B cell (primary cell): ENCODE measurements at places on chromosomes 12 and 14. TPM values are rescaled to one million over a fixed set of nuclear protein-coding genes. Genes with fewer than 3 reads are reported as not detected.

DNA sequence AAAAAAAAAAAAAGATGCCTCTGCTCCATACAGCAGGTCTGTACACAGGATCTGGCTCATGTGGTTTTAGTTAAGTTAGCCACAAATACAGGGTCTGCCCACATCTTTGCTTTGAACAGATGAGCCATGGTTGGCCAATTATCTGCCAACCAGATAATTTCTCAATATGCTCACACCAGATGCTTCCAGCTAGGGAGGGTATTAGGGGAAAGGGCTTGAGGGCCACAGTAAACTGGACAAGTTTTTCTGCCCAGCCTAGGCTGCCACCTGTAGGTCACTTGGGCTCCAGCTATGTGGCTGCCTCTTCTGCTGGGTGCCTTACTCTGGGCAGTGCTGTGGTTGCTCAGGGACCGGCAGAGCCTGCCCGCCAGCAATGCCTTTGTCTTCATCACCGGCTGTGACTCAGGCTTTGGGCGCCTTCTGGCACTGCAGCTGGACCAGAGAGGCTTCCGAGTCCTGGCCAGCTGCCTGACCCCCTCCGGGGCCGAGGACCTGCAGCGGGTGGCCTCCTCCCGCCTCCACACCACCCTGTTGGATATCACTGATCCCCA lies 776 bp downstream of the RDH5 start:
- no peak for DNase-seq
- H3K27me3 ChIP-seq = no peaks in the 10 kb centered on the region
- H3K36me3 ChIP-seq = peaks cover 35% of the 10 kb centered on the region
- H3K4me3 ChIP-seq = no peak overlapping the region
- H3K4me1 ChIP-seq = peaks cover 14% of the 10 kb centered on the region
- no peak overlapping the region for H3K27ac ChIP-seq

Gene PLEKHG7
- 23.2 and 26.7 TPM in 2 replicates for total RNA-seq

GRCh38 chr12:28268608-28269229 lies 78.5 kb downstream of the CCDC91 start:
- H3K36me3 ChIP-seq = peaks cover 6% of the 10 kb centered on the region
- no peak overlapping the region for H3K4me3 ChIP-seq
- no peaks in the 10 kb centered on the region for H3K27me3 ChIP-seq
- H3K4me1 ChIP-seq = no peaks in the 10 kb centered on the region
- H3K27ac ChIP-seq = no peak overlapping the region

GRCh38 chr12:58359084-58359483 lies 417.7 kb downstream of the ATP23 start:
- no peaks in the 10 kb centered on the region for H3K4me1 ChIP-seq
- no peak overlapping the region for H3K27ac ChIP-seq
- H3K36me3 ChIP-seq = no peaks in the 10 kb centered on the region
- H3K27me3 ChIP-seq = no peaks in the 10 kb centered on the region

DNA sequence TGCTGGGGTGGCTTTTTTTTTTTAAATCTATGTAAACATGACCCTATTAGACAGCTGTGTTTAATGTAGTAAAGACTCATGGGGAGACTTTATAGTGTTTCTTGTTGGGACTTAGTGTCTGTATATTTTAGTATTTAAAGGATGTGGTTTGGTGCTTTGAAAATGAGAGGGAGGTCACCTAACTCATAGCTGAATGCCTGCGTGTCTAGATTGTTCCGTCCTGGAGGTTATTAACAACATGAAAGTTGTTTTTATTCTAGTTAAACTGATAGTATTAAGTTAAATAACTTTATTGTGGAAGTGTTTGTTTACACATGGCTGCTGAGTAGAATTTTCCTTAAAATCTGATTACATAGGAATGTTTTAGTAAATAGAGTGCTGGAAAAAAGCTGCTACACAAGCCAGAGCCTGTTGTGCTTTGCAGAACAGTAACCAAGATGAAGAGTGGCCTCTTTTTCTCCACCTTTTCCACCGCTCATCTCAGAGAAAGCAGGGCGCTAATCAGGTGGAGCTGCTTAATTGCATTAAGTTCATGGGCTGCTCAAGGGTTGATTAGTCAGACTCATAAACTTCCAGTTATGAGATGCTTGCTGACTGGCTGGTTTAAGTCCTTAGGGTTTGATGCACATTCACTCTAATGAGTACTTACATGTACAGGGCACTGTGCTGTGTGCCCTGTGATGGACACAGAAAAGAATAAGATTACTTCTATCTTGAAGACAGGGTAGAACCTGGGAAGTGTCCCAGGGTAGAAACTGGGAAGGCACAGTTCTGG lies 62.7 kb downstream of the FBXO34 start:
- no peak for DNase-seq
- H3K36me3 ChIP-seq = no peaks in the 10 kb centered on the region
- no peak overlapping the region for H3K4me3 ChIP-seq
- H3K4me1 ChIP-seq = peaks cover 30% of the 10 kb centered on the region

- H3K36me3 ChIP-seq = no peaks in the 10 kb centered on the region
- no peaks in the 10 kb centered on the region for H3K4me1 ChIP-seq
- H3K27ac ChIP-seq = no peak overlapping the region
- DNase-seq = no peak
These were observed 67.3 kb downstream of the HSPB8 start for GRCh38 chr12:119245904-119246494.

DNA sequence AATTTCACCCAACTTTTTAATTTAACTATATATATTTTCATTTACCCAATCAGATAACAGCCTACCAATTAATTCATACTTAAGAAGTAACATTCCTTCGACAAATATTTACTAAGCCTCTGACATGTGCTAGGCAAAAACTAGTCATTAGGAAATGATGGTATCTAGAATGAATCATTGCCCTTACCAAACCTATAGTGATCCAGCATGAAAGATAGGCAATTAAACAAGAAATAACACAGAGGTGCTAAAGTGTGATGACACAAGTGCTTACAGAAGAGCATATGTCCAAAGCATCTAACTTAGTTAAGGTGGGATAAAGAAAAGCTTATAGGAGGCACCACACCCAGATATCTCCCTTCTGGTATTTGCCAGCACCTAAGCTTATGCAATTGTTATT lies 166.5 kb upstream of the RASSF8 start:
- H3K4me3 ChIP-seq = no peak overlapping the region
- H3K4me1 ChIP-seq = no peaks in the 10 kb centered on the region
- H3K36me3 ChIP-seq = no peaks in the 10 kb centered on the region
- no peaks in the 10 kb centered on the region for H3K27me3 ChIP-seq

- H3K27me3 ChIP-seq = no peaks in the 10 kb centered on the region
- H3K4me3 ChIP-seq = no peak overlapping the region
- no peak overlapping the region for H3K27ac ChIP-seq
- no peaks in the 10 kb centered on the region for H3K36me3 ChIP-seq
- no peaks in the 10 kb centered on the region for H3K4me1 ChIP-seq
These were observed 128.3 kb downstream of the ST8SIA1 start for GRCh38 chr12:22206111-22206728.

Gene DDN
- 0.10 and 0.15 TPM in 2 replicates for total RNA-seq

DNA sequence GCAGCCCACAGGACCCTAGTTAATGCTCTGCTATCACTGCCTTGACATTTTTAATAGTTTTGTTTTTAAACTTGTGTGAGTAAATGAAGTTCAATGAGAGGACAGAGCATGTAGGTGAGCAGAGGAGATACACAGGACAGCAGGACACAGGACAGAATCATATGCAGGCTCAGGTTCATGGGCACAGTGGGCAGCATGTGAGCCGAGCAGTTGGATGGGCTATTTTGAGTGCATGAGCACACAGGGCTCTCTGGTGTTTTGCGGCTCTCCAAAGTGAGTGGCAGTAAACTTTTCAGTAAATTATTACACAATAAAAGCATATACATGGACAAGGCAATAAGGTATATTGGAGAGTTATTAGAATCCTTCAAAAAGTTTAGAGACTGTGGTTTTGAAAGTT lies 189.7 kb upstream of the OR4E1 start:
- H3K4me3 ChIP-seq = no peak overlapping the region
- no peak for DNase-seq
- no peaks in the 10 kb centered on the region for H3K4me1 ChIP-seq
- H3K36me3 ChIP-seq = no peaks in the 10 kb centered on the region
- no peak overlapping the region for H3K27ac ChIP-seq

DNA sequence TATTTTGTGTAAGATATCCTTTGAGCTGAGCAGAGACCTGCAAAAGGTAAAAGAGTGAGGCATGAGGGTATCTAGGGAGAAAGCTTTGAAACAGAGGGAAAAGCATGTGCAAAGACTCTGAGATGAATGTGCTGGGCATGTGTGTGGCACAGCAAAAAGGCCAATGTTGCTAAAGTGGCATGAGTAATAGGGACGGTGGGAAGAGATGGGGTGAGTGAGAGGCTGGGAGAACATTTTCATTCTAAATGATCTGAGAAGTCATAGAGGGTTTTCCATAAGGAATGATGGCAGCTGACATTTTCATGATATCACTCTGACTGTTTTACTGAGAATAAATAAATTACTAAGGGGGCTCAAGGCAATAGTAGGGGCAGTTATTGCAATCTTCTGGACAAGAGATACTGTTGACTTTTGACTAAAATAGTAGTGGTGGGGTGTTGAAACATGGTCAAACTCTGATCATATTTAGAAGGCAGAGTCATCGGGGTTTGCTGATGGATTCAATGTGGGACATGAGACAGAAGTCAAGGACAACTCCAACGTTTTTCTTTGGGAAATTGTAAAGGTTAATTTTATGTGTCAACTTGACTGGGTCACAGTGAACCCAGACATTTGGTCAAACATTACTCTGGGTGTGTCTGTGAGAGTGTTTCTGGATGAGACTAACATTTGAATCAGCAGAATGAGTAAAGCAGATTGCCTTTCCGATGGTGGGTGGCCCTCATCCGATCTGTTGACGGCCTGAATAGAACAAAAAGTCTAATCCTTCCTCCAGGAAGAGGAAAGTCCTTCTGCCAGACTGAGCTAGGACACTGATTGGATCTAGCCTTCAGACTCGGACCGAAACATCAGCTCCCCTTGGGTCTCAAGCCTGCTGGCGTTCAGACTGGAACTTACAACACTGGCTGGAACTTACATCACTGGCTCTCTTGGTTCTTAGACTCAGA lies 193.9 kb upstream of the PLXNC1 start:
- no peak overlapping the region for H3K4me3 ChIP-seq
- H3K36me3 ChIP-seq = no peaks in the 10 kb centered on the region
- H3K27me3 ChIP-seq = no peaks in the 10 kb centered on the region
- H3K4me1 ChIP-seq = no peaks in the 10 kb centered on the region
- no peak for DNase-seq

DNA sequence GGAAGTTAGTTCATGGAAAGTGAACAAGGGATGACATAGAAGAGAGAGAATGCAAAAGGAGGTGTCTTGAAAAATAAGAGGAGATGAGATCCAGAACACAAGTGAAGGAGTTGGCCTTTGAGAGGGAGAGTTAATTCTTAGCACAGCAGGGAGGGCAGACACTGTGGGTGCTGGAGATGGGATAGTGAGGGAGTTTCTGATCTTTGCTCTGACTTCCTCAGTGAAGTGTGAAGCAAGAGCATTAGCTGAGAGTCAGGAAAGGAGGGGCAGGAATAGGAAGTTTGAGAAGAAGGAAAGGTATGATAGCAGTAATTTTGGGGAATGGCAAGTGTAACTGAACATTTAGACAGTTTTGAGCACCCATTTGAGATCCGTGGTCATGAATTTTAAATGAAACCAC lies 75.8 kb upstream of the COCH start:
- H3K4me1 ChIP-seq = no peaks in the 10 kb centered on the region
- H3K36me3 ChIP-seq = no peaks in the 10 kb centered on the region
- no peak overlapping the region for H3K4me3 ChIP-seq
- no peak overlapping the region for H3K27ac ChIP-seq
- H3K27me3 ChIP-seq = no peaks in the 10 kb centered on the region

DNA sequence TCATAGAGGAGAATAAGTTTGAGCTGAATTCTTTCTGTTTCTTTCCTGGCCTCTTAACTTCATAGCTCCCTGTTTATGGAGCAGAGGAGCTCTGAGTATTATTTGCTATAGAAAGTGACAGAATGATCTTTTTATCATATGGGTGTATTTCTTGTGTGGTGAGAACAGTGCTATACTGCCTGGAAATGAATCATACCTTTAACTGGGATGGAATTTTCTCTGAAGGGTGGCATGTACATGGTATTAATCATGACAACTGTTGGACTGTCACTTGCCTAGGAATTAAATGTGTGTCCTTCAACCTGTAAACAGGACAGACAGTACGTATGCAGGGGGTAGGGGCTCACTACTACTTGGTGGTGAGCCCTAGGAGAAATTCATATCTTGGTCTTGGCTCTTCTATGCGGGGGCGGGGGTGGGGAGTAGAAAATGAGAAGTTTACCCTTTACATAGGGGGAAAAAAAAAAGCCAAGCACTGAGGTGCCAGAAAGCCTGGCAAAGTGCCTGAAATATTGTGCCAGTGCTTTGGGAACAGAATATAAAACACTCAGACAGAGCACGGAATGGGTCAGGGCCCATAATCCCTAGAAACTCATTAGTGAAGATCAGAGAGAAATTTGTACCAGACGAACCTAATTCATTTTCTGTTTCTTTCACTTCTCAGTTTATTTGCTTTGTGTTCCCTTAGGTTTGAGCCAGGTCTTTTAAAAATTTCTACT lies 33.8 kb downstream of the ARMH4 start:
- no peak overlapping the region for H3K4me3 ChIP-seq
- H3K27ac ChIP-seq = no peak overlapping the region

DNA sequence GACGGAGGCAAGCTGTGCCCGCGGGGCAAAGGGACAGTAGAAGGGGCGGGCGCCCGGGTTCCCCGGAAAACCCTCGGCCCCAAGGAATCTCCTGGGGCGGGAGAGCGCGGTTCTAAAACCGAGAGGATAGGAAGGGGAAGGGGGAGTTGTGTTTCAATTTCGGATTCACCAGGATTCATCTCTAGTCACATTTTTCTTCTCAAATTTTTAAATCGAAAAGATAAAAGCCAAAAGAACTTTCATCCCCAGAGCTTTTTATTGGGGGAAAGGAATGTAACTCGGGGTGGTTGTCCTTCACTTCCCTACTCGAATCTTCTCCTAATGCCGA lies 1.4 kb downstream of the BMP4 start:
- H3K27ac ChIP-seq = no peak overlapping the region
- H3K36me3 ChIP-seq = no peaks in the 10 kb centered on the region
- peaks cover 32% of the 10 kb centered on the region for H3K27me3 ChIP-seq
- H3K4me3 ChIP-seq = no peak overlapping the region
- no peak for DNase-seq

GRCh38 chr12:10101042-10101579 lies 2.3 kb upstream of the CLEC1A start:
- no peaks in the 10 kb centered on the region for H3K4me1 ChIP-seq
- H3K36me3 ChIP-seq = no peaks in the 10 kb centered on the region
- H3K4me3 ChIP-seq = no peak overlapping the region
- no peaks in the 10 kb centered on the region for H3K27me3 ChIP-seq

- no peak for DNase-seq
- H3K4me1 ChIP-seq = no peaks in the 10 kb centered on the region
- no peak overlapping the region for H3K27ac ChIP-seq
- no peak overlapping the region for H3K4me3 ChIP-seq
These were observed 108.3 kb downstream of the NUAK1 start for GRCh38 chr12:106030210-106031071.

- H3K36me3 ChIP-seq = peaks cover 2% of the 10 kb centered on the region
- peaks cover 37% of the 10 kb centered on the region for H3K4me1 ChIP-seq
- no peak overlapping the region for H3K27ac ChIP-seq
- H3K4me3 ChIP-seq = no peak overlapping the region
- no peak for DNase-seq
These were observed 50.5 kb downstream of the ADIPOR2 start for GRCh38 chr12:1741154-1741949.

- H3K4me1 ChIP-seq = peaks cover 7% of the 10 kb centered on the region
- H3K27me3 ChIP-seq = no peaks in the 10 kb centered on the region
- peak overlapping the region; percentile 58 for H3K27ac ChIP-seq
- peaks cover 57% of the 10 kb centered on the region for H3K36me3 ChIP-seq
These were observed 279.3 kb downstream of the MED13L start for GRCh38 chr12:115998119-115998633.
